Fibroblast of lung (primary cell): ENCODE measurements at places on chromosomes 1 and 21. TPM values are rescaled to one million over a fixed set of nuclear protein-coding genes. Genes with fewer than 3 reads are reported as not detected.
A peak's percentile ranks its signal among the peaks of the same experiment; 100 is the strongest.

- DNase-seq = no peak
- no peaks in the 10 kb centered on the region for H3K27me3 ChIP-seq
- H3K4me3 ChIP-seq = no peak overlapping the region
- H3K4me1 ChIP-seq = no peaks in the 10 kb centered on the region
- H3K27ac ChIP-seq = no peak overlapping the region
These were observed 275.8 kb downstream of the VAV3 start for GRCh38 chr1:107689159-107689558.

DNA sequence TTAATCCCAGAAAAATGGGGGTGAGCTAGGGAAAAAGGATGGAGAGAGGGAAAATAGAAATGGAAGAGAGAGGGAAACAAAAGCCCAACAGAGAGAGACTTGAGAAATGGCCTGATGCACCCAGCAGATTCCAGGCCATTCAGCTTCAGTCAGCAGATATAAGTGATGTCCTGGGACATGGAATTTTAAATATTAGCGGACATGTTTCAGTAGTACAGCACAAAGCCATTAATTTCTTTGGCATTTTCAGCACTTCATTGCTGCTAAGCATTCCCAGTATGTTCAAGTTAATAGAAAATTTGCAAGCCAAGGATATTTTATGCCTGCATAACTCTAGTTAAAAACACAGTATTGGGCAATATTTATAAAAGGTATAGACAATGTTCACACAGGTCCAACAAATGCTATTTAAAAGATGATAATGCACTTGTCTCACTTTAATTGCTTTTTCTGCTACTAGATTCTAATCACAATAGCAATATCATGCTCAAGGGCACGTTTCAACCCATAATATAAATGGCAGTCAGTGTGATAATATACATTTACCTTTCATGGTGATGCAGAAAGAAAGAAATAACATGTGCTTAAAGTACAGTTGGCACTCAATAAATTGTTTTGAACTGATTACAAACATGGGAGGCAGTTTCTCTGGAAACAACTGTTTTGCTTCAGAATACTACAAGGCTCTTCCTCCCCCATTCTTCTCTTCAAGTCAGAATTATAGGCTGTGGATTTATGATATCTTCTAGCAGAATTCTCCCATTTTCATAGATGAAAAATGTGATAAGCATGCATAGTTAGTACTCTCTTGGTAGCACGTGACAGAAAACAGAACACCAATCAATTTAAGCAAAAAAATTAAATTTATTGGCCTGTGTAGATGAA is 108.1 kb upstream of the MAGI3 start:
- H3K4me1 ChIP-seq = no peaks in the 10 kb centered on the region
- no peak overlapping the region for H3K4me3 ChIP-seq
- no peaks in the 10 kb centered on the region for H3K27me3 ChIP-seq
- H3K36me3 ChIP-seq = no peaks in the 10 kb centered on the region
- no peak for DNase-seq

- no peaks in the 10 kb centered on the region for H3K4me1 ChIP-seq
- no peak for DNase-seq
- H3K36me3 ChIP-seq = no peaks in the 10 kb centered on the region
- no peaks in the 10 kb centered on the region for H3K27me3 ChIP-seq
- H3K4me3 ChIP-seq = no peak overlapping the region
These were observed 58.1 kb downstream of the CASZ1 start for GRCh38 chr1:10738061-10739058.

The GPR61 gene
- polyA plus RNA-seq = 0.01 TPM in 1 of 2 replicates, not detected in the other

GRCh38 chr1:897226-897625 is 26.5 kb upstream of the SAMD11 start:
- H3K27me3 ChIP-seq = peaks cover 8% of the 10 kb centered on the region
- no peak overlapping the region for H3K27ac ChIP-seq
- no peak overlapping the region for H3K4me3 ChIP-seq
- H3K4me1 ChIP-seq = no peaks in the 10 kb centered on the region

DNA sequence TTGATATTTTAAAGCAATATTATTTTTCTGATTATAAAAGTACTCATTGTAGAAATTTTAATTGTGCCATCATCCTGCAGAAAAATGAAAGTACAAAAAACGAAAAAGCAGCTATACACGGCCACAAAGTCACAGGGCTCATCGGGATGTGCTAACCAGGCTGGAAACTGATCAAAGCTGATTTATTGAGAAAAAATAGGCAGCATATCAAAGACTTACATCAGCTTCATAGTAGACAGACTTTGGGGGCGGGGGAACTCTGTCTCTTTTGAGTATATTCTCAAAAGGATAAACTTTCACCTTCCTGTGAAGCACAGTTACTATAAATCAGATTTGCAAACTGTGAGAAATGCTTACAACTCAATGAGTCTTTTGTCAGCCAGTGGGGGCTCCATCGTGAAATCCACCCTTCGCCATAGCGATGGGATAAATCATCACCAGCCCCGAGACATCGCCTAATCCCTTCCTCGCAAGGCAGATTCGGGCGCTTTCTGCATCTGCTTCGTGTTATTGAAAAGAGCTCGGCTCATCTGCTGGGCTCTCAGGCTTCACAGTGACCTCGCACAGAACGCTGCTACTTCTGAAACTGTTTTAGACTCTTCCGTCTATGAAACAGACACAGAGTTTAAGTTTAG is 69.2 kb upstream of the ERG start:
- DNase-seq = peak; percentile 8
- no peaks in the 10 kb centered on the region for H3K36me3 ChIP-seq
- peak overlapping the region; percentile 44 for H3K4me3 ChIP-seq
- H3K27ac ChIP-seq = no peak overlapping the region

GRCh38 chr1:182288749-182289604 is 102.6 kb downstream of the GLUL start:
- no peak for DNase-seq
- H3K27me3 ChIP-seq = no peaks in the 10 kb centered on the region
- H3K27ac ChIP-seq = no peak overlapping the region

DNA sequence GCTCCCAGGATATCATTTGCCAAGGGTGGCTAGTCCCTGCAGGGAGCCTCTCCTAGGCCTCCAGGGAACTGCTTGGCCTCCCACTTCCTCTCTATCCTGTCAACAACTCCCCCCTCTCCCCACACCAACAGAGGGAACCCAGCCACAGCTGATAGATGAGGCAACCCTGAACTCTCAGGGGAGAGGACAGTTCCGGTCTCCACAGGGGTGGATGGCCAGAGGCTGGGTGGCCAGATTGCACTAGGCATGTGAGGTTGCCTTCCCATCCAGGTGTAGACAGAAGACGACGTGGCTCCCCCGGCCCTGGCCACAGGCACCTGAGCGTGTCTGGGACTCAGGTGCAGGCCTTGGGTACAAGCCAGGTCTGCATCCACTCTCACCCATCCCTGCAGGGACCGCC is 53.3 kb downstream of the TOR1AIP2 start:
- H3K4me3 ChIP-seq = no peak overlapping the region
- no peaks in the 10 kb centered on the region for H3K36me3 ChIP-seq
- peaks cover 7% of the 10 kb centered on the region for H3K27me3 ChIP-seq
- no peak overlapping the region for H3K27ac ChIP-seq
- H3K4me1 ChIP-seq = no peaks in the 10 kb centered on the region

The DDI2 gene
- polyA plus RNA-seq = 6.4 and 9.3 TPM in 2 replicates

The IGFN1 gene
- 0.01 TPM in 1 of 2 replicates, not detected in the other for polyA plus RNA-seq

DNA sequence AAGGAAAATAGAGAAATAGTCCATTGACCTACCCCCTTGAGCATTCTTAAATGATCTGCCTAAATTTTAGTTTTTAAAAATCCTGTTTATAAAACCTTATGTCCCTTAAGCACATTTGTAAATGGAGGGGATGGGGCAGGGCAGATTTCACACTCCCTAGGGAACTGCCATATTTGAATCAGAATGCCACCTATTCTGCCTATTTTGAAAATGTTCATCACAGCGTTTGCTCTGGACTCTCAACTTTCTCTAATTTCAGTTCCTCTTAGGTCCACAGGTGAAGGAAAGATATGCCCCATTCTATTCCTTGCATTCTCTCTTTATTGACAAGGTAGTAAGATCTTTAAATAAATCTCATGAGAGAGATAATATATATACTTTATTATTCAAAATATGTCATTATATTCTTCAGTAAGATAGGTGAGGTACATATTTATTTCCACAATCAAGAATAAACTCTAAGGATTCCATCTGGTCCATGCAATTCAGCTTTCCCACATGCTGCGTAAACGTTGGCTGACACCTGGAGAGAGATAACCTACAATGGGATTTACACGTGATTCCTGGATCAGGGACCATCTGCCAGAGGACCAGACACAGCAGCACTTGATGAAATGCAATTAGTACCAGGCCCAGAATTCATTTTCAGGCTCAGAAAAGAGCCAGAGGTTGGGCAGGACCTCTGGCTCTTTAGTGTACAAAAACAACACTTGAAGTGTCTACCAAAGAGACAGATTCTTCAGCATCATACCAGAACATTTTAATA is 1.2 kb upstream of the LPGAT1 start:
- H3K36me3 ChIP-seq = no peaks in the 10 kb centered on the region
- DNase-seq = no peak
- no peak overlapping the region for H3K4me3 ChIP-seq
- no peaks in the 10 kb centered on the region for H3K4me1 ChIP-seq
- no peaks in the 10 kb centered on the region for H3K27me3 ChIP-seq

- DNase-seq = no peak
- peaks cover 4% of the 10 kb centered on the region for H3K36me3 ChIP-seq
- H3K27me3 ChIP-seq = no peaks in the 10 kb centered on the region
- no peak overlapping the region for H3K4me3 ChIP-seq
These were observed 30.3 kb downstream of the SLC45A1 start for GRCh38 chr1:8348047-8348776.

- H3K36me3 ChIP-seq = no peaks in the 10 kb centered on the region
- peak; percentile 41 for DNase-seq
These were observed 52.4 kb downstream of the CHD5 start for GRCh38 chr1:6127587-6128163.

The PDE9A gene
- 2.5 and 4.4 TPM in 2 replicates for polyA plus RNA-seq

- DNase-seq = peak; percentile 37
- no peak overlapping the region for H3K27ac ChIP-seq
- H3K36me3 ChIP-seq = no peaks in the 10 kb centered on the region
- H3K27me3 ChIP-seq = no peaks in the 10 kb centered on the region
These were observed 227.5 kb downstream of the HMCN1 start for GRCh38 chr1:185961664-185962063.

DNA sequence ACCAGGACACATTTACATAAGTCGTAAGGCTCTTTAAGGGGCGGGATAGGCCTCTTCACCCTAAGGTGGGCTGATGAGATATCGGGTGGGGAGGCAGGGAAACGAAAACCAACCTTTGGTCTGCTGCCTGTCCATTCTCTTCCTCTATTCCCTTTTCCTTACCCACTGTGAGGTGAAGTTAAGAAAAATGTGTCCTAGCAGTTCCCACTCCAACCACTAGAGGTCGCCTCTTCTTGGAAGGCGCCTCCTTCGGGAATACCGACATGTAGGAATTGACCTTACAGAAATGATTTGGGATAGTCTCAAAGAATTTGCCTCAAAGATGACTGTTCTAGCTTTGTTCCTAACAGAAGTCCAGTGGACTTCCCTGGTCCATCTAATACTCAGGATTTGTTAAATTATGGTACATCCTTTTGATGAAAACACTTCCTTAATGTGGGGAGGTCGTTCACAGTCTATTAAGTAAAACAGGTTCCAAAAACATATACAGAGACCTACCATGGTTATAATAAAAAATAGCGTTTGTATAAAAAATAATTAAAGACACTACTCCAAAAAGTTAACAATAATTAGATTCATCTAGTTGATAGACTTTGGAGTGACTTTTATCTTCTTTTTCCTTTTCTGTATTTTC is 14.1 kb downstream of the AZIN2 start:
- H3K27me3 ChIP-seq = no peaks in the 10 kb centered on the region
- peaks cover 20% of the 10 kb centered on the region for H3K4me1 ChIP-seq
- H3K36me3 ChIP-seq = no peaks in the 10 kb centered on the region
- no peak overlapping the region for H3K4me3 ChIP-seq

DNA sequence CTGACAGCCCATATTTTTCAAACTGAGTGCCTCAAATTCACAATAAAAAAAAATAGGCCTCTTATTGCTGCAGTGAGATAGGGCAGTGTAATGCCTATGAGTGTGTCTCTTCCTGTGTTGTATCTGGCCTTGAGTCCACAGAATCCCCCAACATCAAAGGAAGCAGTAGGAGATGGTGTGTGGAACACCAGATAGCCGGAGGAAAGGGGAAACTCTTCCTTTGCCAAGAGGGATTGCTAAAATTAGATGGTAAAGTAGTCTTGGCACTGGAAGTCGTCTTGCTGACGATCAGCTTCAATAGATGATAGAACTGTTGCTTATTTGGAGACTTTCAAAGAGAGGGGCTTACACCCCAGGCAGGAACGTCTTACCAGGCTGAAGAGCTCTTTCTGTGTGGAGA is 51.8 kb downstream of the RUNX1 start:
- no peaks in the 10 kb centered on the region for H3K27me3 ChIP-seq
- no peak for DNase-seq
- H3K4me3 ChIP-seq = no peak overlapping the region
- H3K4me1 ChIP-seq = peaks cover 12% of the 10 kb centered on the region
- H3K27ac ChIP-seq = peak overlapping the region; percentile 7
- no peaks in the 10 kb centered on the region for H3K36me3 ChIP-seq

GRCh38 chr21:19914028-19914427 is 1084.2 kb upstream of the NCAM2 start:
- H3K4me3 ChIP-seq = no peak overlapping the region
- no peaks in the 10 kb centered on the region for H3K4me1 ChIP-seq
- no peaks in the 10 kb centered on the region for H3K27me3 ChIP-seq
- no peak for DNase-seq
- no peak overlapping the region for H3K27ac ChIP-seq

DNA sequence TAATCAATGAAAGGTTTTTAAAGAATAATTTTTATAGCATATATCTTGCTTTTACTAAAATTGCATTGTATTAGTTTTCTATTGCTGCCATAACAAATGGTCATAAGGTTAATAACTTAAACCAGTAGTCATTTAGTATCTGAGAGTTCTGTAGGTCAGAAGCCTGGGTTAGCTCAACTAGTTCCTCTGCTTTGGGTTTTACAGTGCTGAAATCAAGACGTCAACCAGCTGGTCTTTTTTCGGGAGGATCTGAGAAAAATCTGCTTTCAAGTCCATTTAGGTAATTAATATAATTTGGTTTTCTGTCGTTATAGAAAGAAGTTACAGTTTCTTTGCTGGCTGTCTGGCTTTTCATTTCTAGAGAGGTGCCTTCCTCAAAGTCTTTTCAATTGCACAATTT is 577.7 kb downstream of the MRPL39 start:
- H3K4me3 ChIP-seq = no peak overlapping the region
- H3K36me3 ChIP-seq = no peaks in the 10 kb centered on the region
- no peaks in the 10 kb centered on the region for H3K27me3 ChIP-seq
- DNase-seq = no peak
